ENCODE measurements at places on chromosomes 1 and 21.
A peak's percentile ranks its signal among the peaks of the same experiment; 100 is the strongest.

- no peak for DNase-seq
Measured at GRCh38 chr1:27306892-27307761, 14.8 kb upstream of the TMEM222 start.

- no peak for DNase-seq
Measured at GRCh38 chr1:198929961-198930599, 291.2 kb downstream of the PTPRC start.

DNA sequence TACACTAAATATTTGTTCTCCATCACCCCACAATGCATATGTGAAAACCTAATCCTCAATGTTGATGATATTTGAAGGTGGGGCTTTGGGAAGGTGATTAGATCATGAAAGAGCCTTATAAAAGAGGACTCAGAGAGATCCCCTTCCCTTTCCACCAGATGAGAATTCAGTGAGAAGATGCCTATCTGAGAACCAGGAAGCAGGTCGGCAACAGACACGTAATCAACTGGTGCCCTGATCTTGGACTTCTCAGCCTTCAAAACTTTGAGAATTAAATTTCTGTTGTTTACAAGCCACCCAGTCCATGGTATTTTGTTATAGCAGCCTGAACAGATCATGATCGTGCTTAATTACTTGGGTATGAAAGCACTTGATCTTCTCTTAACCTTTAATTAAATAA lies 329.4 kb downstream of the KCNT2 start:
- no peak for DNase-seq

DNA sequence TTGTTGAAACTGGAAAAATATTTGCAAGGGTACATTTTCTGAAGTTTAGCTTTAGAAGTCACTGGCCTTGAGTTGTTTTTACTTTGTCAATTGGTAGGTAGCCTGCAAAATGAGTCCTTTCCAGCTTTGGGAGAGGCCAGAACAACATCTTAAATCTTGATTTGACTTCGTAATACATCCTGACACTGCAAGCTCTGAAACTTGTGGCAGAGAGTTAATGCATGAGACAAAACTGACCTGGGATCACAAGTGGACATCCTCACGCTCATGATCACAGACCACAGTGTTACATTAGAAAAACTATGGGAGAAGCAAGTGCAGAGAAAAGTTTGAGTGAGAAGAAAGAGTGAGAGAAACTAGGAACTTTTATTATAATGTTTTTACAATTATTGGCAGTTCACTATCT lies 550.9 kb downstream of the USP25 start:
- DNase-seq, result peak; percentile 27

GRCh38 chr1:199295107-199295506 lies 656.3 kb downstream of the PTPRC start:
- DNase-seq, result no peak

GRCh38 chr1:67264152-67264551 lies 43.5 kb upstream of the IL12RB2 start:
- DNase-seq, result no peak

GRCh38 chr1:226520640-226521355 lies 27.8 kb upstream of the STUM start:
- DNase-seq, result no peak

- DNase-seq, result no peak
Measured at GRCh38 chr1:233238884-233239431, 56.6 kb downstream of the PCNX2 start.

GRCh38 chr1:119968068-119968492 lies 71.8 kb upstream of the ADAM30 start:
- DNase-seq, result peak; percentile 71

GRCh38 chr1:234709473-234710228 lies 99.7 kb upstream of the IRF2BP2 start:
- no peak for DNase-seq

GRCh38 chr1:232209357-232209756 lies 420.6 kb downstream of the SIPA1L2 start:
- DNase-seq, result no peak

GRCh38 chr1:243363832-243364231 lies 108.0 kb downstream of the SDCCAG8 start:
- DNase-seq, result no peak

DNA sequence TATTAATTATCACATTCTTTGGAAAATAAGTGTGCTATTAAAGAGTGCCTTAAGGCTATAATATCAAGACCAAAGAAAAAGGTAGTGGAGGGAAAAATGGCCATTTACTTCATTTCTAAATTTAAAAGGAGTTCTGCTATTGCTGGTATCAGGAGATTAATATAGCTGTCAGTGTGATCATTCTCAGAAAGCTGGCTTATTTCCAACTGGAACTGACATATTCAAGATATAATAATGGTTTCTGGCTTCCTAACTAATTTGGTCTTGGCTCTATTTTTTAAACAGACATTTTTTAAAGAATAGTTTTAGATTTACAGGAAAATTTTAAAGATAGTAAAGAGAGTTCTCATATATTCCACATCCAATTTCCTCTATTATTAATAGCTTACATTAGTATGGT lies 42.0 kb downstream of the ZC3H11B start:
- no peak for DNase-seq

- DNase-seq, result peak; percentile 58
Measured at GRCh38 chr1:86352086-86352485, 44.0 kb downstream of the ODF2L start.
